Sciatic nerve (tissue), 2 donors: ENCODE measurements at places on chromosomes 5 and 9. TPM values are rescaled to one million over a fixed set of nuclear protein-coding genes. Genes with fewer than 3 reads are reported as not detected.

Gene TMC1
- total RNA-seq = 0.36 TPM

Gene ADGRV1
- 1.7 TPM for total RNA-seq

DNA sequence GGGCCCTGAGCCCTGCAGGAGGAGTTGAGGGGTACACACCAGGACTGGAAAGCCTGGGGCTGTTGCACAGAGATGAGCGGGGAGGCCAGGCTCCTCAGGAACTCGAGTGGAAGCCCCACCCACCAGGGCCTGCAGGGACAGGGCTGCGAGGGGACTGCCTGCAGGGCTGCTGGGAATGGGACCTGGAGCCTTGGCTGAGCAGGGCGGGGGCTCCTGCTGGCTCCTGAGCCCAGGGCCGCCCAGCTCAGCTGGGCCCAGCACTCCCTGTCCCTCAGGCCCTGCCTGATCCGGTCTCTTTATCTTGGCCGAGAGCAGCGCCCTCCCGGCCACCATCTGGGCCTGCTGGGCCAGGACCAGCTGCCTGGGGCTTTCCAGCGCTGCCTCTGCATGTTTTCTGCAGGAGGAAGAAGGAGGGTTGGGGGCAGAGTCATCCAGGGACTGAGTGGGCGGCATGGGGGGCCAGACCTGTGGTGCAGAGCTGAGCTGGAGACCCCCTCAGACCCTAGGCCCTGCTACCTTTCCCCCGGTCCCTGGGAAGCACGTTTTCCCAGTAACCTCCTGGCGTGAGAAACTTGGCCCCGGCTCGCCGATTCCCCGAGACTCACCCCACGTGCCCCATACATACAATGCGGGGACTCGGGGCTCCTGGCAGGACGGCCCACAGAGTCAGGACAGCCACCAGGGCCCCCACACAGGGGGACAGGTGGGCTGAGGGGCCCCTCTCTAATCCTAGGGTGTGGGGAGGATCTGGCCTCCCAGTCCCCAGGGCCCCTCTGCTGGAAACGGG, 9.4 kb downstream of the LCN12 start:
- no peak for DNase-seq

GRCh38 chr5:6742081-6742758, 29.0 kb downstream of the TENT4A start:
- DNase-seq = no peak

GRCh38 chr9:18032636-18033035, 441.3 kb upstream of the ADAMTSL1 start:
- no peak for DNase-seq
